ENCODE measurements at places on chromosomes 6 and 20.

DNA sequence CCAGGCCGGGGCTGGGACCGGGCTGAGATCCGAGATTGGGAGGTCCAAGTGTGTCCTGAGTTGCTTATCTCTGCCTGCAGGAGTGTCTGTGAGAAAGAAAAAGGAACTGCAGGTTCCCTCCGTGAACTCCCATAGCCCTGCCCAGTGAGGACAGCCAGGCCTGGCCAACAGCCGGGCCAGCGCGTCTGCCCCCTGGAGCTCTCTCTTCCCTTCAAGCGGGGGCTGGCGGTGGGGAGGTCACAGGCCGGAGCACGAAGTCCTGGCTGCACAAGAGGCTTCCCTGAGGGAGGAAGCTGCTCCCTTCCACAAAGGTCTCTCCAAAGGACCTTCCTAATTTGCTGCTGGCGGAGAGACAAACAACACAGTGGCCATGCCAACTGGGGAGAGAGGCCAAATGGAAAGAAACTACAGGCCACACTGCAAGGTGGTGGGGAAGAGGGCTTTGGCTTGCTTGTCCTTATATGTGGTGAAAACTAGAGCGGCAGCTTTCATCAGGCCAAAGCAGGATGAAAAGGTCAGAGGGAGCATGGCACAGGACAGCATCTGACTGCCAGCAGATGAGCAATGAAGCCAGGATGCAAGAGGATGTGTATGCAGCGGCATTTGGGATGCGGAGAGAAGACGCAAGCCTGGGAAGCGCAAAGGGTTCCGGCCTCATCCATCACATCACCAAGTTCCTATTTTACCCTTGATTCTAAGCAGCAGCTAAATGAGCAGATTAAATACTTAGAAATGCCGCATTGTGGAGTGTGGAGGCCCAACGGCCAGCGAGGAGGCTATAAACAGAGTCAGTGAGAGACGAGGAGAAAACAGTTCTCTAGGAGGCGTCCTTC is 260.0 kb downstream of the ERMARD start:
- DNase-seq, result no peak

GRCh38 chr6:144449911-144450597 is 164.9 kb downstream of the UTRN start:
- no peak for DNase-seq

GRCh38 chr6:131182991-131183425 is 47.7 kb downstream of the AKAP7 start:
- peak; percentile 26 for DNase-seq

DNA sequence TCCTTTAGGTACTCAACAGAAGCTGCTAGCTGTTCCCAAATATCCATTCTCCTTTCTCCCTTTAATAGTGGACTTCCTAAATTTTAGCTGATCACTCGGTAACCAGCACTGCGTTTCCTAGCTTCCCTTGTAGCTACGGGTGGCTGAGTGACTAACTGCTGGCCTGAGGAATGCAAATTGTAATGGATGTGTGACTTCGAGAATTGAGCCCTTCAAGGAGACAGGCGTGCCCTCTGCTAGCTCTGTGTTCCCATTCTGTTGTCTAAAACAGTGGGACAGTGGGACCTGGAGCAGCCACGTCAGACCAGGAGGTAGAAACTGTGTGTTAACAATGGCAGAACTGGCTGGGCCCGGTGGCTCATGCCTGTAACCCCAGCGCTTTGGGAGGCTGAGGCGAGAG is 56.5 kb downstream of the SCML4 start:
- no peak for DNase-seq

GRCh38 chr6:107823047-107823557 is 1.0 kb downstream of the SCML4 start:
- DNase-seq, result no peak

GRCh38 chr20:15185322-15185721 is 847.9 kb upstream of the FLRT3 start:
- DNase-seq, result no peak

DNA sequence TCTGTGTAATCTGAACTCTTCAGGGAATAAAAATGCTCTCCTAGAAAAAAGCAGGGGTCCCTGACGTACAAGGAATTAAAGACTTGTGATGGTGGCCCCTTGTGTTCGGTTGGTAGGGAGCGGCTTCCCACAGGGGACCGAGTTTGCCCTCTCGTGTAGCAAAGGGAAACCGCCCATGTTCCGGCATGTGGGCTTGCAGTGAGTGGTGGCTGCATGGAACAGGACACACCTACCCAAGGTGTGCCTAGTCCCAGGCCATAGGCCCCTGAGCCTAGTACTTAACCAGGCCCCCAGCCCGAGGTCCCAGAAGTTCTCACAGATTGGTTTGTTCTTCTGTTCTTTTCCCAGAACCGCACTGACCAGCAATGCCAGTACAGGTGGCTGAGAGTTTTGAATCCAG is 15.5 kb downstream of the MYBL2 start:
- DNase-seq, result no peak
